ENCODE measurements at places on chromosomes 2 and 18.

DNA sequence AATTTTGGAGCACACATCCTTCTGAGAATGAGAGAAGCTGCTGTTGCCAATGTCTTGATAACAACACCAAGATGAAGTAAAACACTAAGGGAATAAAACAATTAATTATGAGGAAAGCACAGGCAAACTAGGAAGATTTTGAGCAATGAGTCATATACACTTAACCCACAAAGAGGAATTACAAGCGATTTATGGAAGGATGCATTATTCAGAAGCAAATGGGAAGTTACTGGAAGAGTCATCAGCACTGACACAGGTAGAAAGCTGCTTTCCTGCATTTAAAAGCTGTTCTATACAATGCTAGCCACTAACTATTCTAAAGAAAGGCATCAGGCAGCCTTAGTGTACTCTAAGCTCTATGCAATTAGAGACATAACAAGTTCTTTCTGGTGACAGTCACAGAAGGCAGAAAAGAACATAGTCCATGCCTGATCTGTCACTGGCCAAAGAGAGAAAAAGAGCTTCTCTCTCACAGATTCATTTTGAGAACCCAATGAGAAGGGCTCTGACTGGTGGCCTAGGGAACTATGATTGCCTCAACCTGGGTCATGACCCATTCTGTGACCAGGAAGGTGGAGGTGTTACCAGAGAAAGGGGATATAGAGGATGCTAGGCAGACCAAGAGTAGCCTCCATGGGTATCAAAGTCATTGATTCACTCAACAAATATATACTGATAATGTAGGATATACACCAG, 45.4 kb downstream of the M1AP start:
- no peak for DNase-seq

GRCh38 chr2:160213511-160213910, 13.4 kb upstream of the ITGB6 start:
- DNase-seq = no peak

GRCh38 chr2:50789741-50790140, 242.2 kb downstream of the NRXN1 start:
- DNase-seq = no peak

GRCh38 chr2:127657232-127657595, 11.3 kb downstream of the GPR17 start:
- no peak for DNase-seq

GRCh38 chr2:232890536-232890895, 20.5 kb downstream of the SNORC start:
- no peak for DNase-seq

- DNase-seq = no peak
Observed at GRCh38 chr2:205720451-205720902, 38.2 kb downstream of the NRP2 start.

DNA sequence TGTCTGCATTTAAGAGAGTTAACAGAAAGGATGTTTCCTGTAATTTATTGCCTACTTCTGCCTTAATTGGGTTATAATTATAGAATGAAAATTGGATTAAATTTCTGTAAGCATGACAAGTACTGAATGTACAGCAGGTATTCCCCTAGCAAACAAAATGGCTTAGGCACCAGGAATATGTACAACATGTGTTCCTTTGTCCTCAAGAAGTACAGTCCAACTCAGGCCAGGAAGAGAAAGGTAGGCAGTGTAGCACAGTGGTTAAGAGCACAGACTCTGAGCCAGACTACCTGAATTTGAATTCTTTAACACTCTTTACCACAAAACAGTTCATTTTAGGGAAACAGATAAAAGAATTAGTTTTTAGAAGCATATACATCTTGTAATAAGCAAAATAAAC, 43.1 kb downstream of the COX7A2L start:
- DNase-seq = no peak

GRCh38 chr18:3179430-3180089, 40.2 kb downstream of the MYOM1 start:
- no peak for DNase-seq

DNA sequence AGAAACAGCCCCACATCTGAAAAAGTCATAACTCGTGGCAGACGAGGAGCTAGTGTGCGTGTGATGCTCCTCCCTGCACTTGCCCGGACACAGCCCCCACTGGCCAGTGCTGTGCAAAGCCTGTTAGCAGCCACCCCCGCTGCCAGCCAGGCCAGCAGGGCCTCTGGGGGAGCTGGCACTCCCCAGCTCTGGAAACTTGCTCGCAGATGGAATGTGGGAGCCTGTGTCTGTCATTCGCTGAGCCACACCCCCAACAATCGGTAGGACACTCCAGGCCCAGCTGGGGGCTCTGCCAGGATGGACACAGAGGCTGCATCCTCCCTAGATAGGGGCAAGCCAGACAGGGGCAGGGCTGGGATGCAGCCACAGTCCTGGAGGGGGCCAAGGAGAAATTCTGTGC, 62.4 kb upstream of the ATG16L1 start:
- DNase-seq = no peak

DNA sequence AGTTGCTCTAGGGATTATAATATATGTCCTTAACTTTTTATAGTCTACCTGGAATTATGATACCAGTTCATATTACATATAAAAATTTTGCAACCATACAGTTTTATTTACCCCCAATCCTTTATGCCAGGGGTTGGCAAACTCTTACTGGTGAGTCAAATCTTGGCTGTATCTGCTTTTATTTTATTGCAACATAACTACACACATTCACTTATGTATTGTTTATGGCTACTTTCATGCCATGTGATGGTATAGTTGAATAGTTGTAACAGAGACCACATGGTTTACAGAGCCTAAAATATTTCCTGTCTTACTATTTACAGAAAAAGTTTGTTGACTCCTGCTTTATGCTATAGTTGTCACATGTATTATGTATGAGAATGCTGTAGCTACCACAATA, 25.8 kb upstream of the DLX2 start:
- no peak for DNase-seq

DNA sequence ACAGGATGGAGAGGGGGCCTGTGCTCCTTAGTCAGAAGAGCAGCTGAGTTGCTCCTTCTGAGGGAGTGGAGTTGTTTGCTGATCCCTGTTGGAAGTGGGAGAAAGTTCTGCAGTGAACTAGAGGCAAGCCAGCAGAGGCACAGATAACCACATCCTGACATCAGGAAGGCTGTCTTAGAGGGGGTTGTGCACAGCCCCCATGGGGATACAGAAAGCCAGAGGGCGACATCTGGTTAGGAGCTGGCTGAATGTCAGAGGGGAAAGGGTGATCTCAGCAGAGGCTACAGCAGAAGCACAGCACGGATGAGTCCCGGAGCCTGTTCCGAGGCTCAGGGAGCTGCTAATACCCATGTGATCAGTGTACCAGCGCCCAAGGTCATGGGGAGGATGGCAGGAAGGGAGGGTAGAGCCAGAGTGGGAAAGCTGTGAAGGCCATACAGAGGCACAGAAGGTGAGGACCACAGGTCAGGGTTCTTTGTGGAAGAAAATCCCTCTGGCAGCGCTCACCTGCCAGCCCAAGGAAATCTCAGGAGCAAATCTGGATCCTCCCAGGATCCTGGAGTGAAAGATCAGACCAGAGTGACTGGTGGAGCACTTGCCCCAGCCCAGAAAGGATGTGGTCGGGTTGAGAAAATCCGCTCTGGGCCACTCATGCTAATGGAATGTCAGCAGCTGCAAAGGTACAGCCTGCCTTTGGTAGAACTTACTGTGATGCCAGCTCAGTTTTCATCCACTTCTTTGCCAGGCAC, 111.8 kb downstream of the STPG4 start:
- peak; percentile 49 for DNase-seq

DNA sequence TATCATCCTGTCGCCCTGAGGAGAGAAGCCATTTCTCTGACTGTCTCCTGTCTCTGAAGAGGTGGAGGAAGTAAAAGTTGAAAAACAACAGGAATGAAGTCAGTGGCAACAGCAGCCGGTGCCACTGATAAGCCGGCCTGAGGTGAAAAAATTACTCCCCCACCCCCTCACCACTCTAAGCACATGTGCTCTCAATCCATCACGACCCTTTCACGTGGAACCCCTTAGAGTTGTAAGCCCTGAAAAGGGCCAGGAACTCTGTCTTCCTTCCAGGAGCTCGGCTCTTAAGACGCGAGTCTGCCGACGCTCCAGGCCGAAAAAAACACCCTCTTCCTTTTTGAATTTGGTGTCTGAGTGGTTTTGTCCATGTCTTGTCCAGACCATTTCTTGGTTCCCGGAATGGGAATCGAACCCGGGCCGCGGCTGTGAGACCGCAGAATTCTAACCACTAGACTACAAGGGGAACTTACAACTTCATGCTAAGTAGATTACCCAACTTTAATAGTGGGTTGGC, 40.7 kb upstream of the TRIM43 start:
- no peak for DNase-seq

DNA sequence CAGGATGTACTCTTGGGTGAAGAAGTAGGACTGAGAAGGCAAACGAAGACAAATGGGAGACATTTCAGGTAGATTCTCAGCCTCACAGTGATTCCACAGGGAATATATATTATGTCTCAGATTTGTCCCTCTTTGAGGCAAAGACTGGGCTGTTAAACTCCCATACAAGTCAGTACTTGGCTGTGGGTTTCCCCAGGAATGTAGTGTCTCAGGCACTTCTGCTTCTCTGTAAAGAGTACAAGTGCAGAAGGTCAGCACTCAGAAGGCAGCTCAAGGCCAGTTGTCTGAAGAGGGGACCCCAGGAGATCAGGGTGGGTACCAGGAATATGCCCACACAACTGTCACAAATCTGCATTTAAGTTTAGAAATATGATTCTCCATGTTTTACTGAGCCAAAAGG, 39.9 kb upstream of the COBLL1 start:
- no peak for DNase-seq

DNA sequence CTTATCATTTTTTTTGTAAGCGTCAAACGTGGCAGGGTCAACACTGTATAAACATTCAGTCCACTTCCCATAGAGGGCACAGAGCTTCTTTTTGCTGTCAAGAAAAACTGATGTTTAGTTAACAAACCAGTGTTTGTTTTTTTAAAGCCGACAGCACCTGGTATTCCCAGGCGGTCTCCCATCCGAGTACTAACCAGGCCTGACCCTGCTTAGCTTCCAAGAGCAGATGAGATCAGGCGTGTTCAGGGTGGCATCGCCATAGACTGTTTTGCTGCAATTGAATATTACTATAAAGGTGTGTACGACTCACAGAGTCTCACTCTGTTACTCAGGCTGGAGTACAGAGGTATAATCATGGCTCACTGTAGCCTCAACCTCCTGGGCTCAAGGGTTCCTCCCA, 31.5 kb downstream of the CABYR start:
- no peak for DNase-seq

GRCh38 chr2:138324068-138324771, 177.3 kb upstream of the SPOPL start:
- DNase-seq = no peak

DNA sequence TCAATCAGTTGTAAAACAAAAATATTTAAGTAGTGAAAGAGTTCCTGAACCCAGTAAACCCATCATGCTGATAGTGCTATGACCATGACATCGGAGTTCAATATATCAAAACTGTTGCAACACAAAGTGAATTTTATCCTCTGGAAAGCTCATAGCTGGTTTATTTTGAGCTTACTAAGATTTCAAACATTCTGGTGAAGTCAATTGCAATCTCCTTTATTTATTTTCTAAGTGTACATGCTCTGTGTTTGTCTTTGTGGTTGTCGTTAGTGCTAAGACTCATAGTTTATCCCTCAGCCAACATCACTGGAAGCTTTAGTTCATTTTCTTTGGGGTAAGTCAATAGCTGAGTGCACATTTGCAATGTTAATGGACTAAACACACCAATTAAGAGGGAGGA, 91.9 kb downstream of the QPCT start:
- DNase-seq = no peak

GRCh38 chr2:11482473-11483035, 16.6 kb upstream of the E2F6 start:
- no peak for DNase-seq

DNA sequence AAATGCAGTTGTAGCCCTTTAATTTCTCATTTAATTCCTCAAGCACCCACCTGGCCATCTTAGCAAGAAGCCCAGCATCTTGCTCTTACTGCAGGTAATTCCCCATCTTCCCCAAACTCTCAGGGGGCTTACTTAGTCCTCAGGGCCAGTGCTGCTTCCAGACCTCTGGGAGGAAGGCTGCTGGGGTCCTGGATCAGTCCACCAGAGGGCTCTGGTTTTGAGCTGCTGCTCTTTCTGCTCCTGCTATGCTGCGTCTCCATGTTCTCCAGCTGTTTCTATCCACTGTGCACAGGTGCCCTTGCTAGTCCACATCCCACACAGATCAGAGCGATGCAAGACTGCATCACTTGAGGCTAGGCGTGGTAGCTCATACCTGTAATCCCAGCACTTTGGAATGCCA, 34.5 kb upstream of the TMEM87B start:
- no peak for DNase-seq

GRCh38 chr18:46546111-46546640, 110.8 kb downstream of the LOXHD1 start:
- no peak for DNase-seq
